HFFc6 (cell line): ENCODE measurements at places on chromosomes 7 and 10. TPM values are rescaled to one million over a fixed set of nuclear protein-coding genes. Genes with fewer than 3 reads are reported as not detected.

DNA sequence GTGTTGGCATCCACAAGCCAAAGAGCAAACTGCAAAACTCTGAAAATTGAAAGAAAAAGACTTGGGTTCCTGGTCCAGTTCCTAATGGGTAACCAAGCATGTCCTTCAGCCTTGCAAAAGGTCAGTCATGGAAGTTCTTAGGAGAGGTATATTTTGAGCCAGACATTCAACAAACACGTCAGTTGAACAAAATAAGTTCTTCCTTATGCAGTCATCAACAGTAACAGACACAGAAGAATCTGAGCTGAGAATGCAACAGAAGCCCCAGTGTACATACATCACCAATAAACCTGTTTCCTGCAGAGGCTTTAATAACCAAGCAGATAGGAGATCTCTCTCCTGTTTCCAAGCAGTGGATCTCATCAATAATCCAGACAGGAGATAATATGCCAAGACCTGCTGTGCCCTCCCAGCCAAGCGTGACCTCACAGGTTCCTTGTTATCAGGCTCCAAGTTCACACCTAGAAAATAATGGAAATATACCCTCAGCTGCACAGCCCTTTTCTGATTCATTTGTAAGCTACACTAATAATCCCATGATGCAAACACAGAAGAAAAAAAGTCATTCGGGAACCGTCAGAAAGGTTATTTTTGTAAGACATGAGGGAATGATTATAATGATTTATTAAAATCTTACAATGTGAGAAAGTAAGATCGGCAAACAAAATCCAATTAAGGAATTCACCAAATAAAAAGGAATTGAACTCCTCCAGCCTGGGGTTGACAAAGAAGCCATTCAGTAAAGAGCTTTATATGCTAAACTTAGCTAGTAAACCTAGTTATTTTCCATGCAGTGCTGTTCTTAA is 90.7 kb downstream of the DGKI start:
- peak overlapping the region; percentile 32 for H3K27ac ChIP-seq
- H3K36me3 ChIP-seq, result no peaks in the 10 kb centered on the region
- H3K27me3 ChIP-seq, result 0 out of 2 replicates have a peak, but pooled peaks cover 2% of the 10 kb centered on the region
- no peak overlapping the region for H3K4me3 ChIP-seq
- no peak for DNase-seq

DNA sequence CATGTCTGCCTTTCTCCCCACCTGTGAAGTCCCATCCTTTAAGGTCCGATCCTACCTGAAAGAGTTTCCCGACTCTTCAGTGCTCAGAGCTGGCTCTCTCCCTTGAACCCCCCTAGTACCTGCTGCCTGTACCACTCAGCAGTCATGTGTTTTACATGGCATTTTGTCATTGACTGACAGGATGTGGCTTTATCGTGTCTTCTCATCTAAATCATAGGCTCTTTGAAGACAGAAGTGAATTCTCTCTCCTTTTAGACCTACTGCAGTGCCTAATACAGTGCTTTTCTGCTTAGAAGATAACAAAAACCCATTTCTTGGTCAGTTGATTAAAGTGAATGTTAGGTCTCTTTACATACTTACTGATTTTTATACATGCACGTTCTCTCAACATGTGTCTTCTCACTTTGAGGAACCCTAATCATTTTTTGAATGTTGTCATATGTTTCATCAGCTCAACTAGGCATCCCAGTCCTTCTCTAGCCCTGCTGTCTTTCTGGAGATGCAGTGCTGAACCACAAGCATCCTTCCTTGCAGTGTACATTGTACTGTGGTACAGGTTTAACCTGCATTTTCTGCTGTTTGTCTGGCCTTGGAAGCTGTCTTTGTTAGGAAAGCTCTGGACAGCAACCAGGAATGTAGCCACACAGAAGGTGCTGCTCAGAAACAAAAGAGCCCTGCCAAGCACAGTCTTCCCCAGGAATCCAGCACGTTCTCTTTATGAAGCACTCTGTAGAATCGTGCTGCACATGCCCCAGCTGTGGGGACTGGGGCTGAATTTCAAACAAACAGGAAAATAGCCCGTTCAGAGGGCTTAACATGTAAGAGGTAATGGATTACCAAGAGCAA is 28.1 kb upstream of the LRRC4 start:
- peaks cover 2% of the 10 kb centered on the region for H3K27me3 ChIP-seq
- H3K4me1 ChIP-seq, result peaks cover 48% of the 10 kb centered on the region
- H3K27ac ChIP-seq, result no peak overlapping the region
- H3K36me3 ChIP-seq, result peaks cover 31% of the 10 kb centered on the region
- DNase-seq, result no peak
- H3K4me3 ChIP-seq, result no peak overlapping the region

DNA sequence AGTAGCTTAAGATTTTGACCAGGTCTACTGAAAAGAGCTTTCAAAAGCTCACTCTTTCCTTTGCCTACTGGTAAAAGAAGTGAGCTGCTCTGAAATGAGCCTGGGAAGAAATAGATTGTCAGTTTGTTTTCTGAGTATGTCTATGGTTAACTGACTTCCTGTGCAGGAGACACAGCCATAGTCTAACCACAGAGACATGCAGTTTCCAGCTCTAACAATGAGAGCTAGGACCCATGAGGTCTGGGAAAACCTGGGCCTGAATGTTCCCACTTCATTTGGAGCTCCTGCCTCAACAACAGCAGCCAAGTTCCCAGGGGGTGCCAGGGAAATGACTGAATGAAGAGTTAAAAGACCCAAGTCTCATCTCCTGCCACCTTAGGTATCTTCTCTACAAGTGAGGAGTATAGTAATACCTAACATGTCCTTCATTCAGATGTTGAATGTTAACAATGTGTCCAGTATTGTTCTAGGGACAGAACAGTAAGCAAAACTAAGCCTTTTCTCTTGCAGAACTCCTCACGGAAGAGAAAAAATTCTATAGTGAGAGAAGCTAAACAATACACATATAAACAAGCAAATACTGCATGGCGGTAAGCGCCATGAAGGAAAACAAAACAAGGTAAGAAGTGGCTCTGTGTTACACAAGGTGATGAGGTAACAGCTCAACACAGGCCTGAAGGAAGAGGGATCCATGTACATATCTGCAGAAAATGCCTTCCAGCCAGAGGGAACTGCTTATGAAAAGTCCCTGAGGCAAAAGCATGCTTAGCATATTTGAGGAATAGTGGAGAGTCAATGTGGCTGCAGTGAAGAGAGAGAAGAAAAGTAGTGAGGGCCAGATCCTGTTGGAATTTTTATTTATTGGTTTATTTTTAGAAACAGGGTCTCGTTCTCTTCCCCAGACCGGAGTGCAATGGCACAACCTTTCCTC is 26.4 kb upstream of the ANKRD1 start:
- H3K4me1 ChIP-seq, result peaks cover 63% of the 10 kb centered on the region
- peaks cover 18% of the 10 kb centered on the region for H3K36me3 ChIP-seq
- H3K27ac ChIP-seq, result peak overlapping the region; percentile 72
- peak; percentile 67 for DNase-seq
- H3K27me3 ChIP-seq, result no peaks in the 10 kb centered on the region

DNA sequence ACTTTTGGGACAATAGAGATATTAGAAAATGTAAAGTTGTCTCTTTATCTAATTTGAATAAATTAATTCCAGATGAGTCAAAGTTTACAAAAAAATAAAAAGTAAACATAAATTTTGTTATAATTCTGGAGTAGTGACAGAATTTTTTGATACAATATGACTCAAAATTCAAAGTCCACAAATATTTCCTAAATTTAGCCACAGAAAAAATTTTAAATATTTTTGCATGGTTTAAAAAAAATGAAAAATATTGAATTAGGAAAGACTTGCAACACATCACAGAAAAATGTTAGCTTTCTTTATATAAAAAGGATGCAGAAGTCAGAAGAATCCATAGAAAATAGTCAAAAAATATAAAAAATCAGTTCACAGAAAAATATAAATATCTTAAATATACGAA is 117.7 kb downstream of the ARHGAP21 start:
- no peak for DNase-seq
- peaks cover 35% of the 10 kb centered on the region for H3K4me1 ChIP-seq
- no peak overlapping the region for H3K4me3 ChIP-seq
- peaks cover 36% of the 10 kb centered on the region for H3K36me3 ChIP-seq
- no peak overlapping the region for H3K27ac ChIP-seq
- peaks cover 2% of the 10 kb centered on the region for H3K27me3 ChIP-seq

GRCh38 chr10:84184517-84184916 is 9.8 kb upstream of the CDHR1 start:
- H3K27ac ChIP-seq, result no peak overlapping the region
- H3K27me3 ChIP-seq, result peaks cover 4% of the 10 kb centered on the region; the same call in 1 of the 2 replicates
- H3K4me3 ChIP-seq, result no peak overlapping the region

- H3K4me1 ChIP-seq, result no peaks in the 10 kb centered on the region
- H3K27me3 ChIP-seq, result peaks cover 3% of the 10 kb centered on the region; the same call in 1 of the 2 replicates
- H3K4me3 ChIP-seq, result no peak overlapping the region
- no peak for DNase-seq
Measured at GRCh38 chr7:158033196-158033595, 554.4 kb downstream of the PTPRN2 start.

- H3K36me3 ChIP-seq, result no peaks in the 10 kb centered on the region
- H3K27me3 ChIP-seq, result no peaks in the 10 kb centered on the region
- H3K4me1 ChIP-seq, result no peaks in the 10 kb centered on the region
- no peak for DNase-seq
- no peak overlapping the region for H3K27ac ChIP-seq
Measured at GRCh38 chr7:69937097-69937496, 338.8 kb downstream of the AUTS2 start.

The KEL gene
- not detected in 3 replicates for total RNA-seq

The CCNJ gene
- total RNA-seq, result 2.8 to 3.3 TPM (median 3.0 TPM) in 3 replicates

The HYAL4 gene
- not detected in 3 replicates for total RNA-seq
